Neural crest cell (in vitro differentiated cells): ENCODE measurements at places on chromosomes 1 and 21. TPM values are rescaled to one million over a fixed set of nuclear protein-coding genes. Genes with fewer than 3 reads are reported as not detected.

ST6GALNAC5 gene
- 37.4 and 45.6 TPM in 2 replicates for total RNA-seq

TRAPPC10 gene
- 35.1 and 36.7 TPM in 2 replicates for total RNA-seq

TMCO4 gene
- total RNA-seq, result 0.75 and 1.0 TPM in 2 replicates

SPAG17 gene
- total RNA-seq, result 1.5 and 1.6 TPM in 2 replicates

CLCA2 gene
- total RNA-seq, result not detected in 2 replicates

S100A3 gene
- not detected in 2 replicates for total RNA-seq

GRCh38 chr1:244074559-244075171, 23.6 kb downstream of the ZBTB18 start:
- no peaks in the 10 kb centered on the region for H3K36me3 ChIP-seq
- peaks cover 17% of the 10 kb centered on the region for H3K27me3 ChIP-seq
- peaks cover 15% of the 10 kb centered on the region for H3K4me1 ChIP-seq
- no peak overlapping the region for H3K4me3 ChIP-seq
- no peak overlapping the region for H3K27ac ChIP-seq

DNA sequence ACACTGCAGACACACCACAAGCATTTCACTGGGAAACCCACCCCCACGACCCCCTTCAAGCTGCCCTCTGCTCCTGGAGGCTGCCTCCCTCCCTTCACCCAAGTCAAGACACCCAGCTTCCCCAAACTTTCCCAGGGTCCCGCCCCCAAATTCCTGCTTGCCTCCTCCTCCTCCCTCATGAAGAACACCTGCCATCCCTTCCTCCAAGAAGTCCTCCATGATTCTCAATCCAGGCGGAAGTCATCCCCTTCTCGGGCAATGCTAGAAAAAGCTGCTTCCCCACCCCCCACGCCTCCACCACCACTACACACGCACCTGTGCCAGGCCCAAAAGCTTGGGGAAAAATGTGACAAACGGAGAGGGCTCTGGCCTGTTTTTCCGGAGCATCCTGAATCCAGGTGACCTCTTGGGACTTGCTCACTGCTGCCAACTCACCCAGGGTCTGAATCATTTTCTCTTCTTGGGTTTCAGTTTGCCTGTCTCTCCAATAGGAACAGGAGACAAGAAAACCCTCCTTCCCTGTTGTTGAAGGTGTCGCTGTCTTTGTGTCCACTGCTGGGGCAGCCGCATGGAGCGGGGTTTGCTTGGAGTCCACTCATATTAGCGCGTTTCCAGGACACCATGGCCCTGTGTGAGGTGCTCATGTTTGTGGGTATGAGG, 101.0 kb upstream of the CASZ1 start:
- peaks cover 14% of the 10 kb centered on the region for H3K4me1 ChIP-seq
- H3K27me3 ChIP-seq, result peaks cover 13% of the 10 kb centered on the region
- H3K36me3 ChIP-seq, result no peaks in the 10 kb centered on the region
- no peak overlapping the region for H3K4me3 ChIP-seq
- DNase-seq, result no peak

GRCh38 chr21:42579456-42580075, 65.9 kb downstream of the SLC37A1 start:
- DNase-seq, result no peak
- no peak overlapping the region for H3K4me3 ChIP-seq
- H3K36me3 ChIP-seq, result peaks cover 22% of the 10 kb centered on the region
- H3K27ac ChIP-seq, result no peak overlapping the region
- H3K27me3 ChIP-seq, result no peaks in the 10 kb centered on the region

DNA sequence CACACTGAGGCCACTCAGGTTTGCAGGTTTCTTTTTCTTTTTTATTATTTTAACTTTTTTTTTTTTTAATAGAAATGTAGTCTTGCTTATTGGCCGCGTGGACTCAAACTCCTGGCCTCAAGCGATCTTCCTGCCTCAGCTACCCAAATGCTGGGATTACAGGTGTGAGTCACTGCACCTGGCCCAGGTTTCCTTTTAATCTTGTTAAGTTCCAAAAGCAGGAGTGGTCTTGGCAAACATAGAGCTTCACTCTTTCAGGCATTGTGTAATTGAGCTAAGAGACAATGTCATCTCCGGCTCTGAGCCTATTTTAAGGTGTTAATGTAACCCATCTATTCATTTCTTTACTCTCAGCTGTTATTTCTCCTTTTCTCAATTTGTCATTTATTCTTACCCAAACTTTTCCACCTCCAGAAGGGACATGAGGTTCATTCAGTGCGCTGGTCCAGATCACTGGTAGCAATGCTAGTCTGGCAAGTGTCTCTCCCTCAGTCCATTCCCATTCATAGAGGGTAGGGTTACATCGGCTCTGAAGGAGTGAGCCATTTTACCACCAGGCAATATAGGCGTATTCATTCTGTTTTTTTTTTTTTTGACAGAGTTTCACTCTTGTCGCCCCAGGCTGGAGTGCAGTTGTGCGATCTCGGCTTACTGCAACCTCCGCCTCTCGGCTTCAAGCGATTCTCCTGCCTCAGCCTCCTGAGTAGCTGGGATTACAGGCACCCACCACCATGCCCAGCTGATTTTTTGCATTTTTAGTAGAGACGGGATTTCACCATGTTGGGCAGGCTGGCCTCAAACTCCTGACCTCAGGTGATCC, 11.3 kb upstream of the MFSD2A start:
- H3K36me3 ChIP-seq, result no peaks in the 10 kb centered on the region
- H3K4me3 ChIP-seq, result no peak overlapping the region
- no peaks in the 10 kb centered on the region for H3K4me1 ChIP-seq
- no peaks in the 10 kb centered on the region for H3K27me3 ChIP-seq

- peaks cover 17% of the 10 kb centered on the region for H3K4me1 ChIP-seq
- H3K4me3 ChIP-seq, result no peak overlapping the region
- peak; percentile 73 for DNase-seq
- H3K27me3 ChIP-seq, result no peaks in the 10 kb centered on the region
- peaks cover 37% of the 10 kb centered on the region for H3K36me3 ChIP-seq
- no peak overlapping the region for H3K27ac ChIP-seq
Measured at GRCh38 chr1:17419626-17420328, 19.7 kb downstream of the RCC2 start.
